ENCODE measurements at places on chromosomes 5 and 9.

GRCh38 chr9:135533674-135534073, 12.3 kb upstream of the OBP2A start:
- DNase-seq, result no peak

- no peak for DNase-seq
These were observed 54.4 kb downstream of the SMIM23 start for GRCh38 chr5:171840066-171840465.

DNA sequence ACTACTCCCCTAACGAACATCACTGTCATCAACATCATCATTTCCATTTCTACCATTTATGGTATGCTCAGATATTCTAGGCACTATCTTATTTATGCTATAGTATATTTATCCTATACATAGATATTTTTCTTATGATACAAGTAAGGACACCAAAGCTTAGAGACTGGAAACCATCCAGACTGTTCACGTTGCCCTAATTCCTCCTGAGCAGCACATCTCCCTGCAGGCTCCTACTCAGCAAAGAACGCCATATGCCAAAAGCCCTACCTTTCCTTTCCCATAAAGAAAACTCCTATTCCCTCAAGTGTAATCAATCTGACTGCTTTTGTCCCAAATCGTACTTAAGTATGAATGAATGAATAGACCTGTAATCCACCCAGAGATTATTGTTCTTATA, 247.0 kb downstream of the PRELID2 start:
- no peak for DNase-seq

DNA sequence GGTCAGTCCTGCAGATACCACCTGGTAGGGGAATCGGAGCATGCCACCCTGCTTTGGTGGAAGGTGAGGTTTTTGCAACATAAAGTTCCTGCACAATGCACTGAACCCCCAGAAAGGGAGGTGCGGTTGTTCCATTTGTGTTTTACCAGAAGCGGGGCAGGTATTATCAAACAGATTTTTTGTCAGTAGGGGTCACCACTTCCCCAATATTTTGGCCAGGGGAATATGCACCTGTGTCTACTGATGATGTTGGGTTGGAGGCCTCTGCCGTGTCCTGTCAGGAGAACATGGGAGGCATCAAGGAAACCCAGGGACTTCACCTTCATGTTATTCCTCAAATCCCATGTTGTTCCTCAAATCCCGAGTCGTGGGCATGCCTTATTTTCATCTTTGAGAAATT, 438.7 kb downstream of the NTRK2 start:
- no peak for DNase-seq

GRCh38 chr5:100252944-100253343, 282.2 kb upstream of the FAM174A start:
- DNase-seq, result no peak

DNA sequence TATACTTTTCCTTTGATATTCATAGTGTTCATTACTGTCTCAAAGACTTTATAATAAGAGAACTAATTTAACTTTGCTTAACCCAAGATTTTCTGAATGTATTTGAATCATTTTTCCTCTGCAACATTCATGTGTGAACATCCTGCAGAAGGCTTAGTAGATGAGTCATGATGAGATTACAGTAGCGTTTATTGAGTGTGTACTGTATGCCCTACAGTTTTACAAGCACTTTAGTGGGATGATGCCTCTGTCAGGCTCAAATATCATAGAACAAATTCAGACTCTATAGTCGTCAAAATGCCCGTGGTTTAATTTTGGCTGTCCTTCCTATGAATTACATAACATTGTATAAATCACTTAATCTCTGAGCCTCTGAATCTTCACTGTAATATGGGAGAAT, 41.2 kb downstream of the FYB1 start:
- no peak for DNase-seq

DNA sequence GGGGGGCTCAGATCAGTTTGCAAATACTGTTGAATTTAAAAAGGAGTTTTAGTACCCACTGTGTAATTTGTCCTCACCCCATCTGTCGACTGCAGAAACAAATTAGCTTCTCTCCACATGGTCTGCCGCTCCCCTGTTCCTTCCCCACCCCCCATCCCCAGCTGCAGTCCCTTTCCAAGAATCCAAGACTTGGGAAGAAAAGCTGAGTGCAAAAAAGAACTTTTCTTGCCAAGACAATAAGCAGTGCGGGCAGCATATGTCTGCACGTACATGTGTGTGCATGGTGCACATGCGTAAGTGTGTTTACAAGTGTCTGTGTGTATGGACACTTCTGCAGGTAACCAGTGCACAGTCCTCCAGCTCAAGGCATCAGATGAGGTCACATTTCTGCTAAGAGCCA, 125.7 kb upstream of the SMIM23 start:
- DNase-seq, result no peak

DNA sequence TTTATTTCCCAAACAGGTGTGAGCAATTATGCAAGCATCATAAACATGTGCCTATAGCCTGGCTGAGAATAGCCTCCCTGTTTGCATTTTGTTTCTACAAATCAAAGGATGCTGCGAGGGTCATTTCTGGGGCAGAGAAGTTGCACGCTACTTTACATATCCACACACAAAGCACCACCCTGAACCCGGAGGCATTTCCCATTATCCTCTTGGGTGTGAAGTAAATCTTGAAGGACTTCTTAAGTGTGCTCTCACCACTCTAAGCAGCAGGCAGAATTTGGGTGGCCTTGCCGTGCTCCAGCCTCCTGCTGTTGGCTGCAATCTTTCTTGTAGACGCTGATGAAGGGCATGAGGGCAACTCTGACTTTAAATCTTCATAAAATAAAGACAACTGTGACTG, 124.0 kb upstream of the TLE4 start:
- no peak for DNase-seq

GRCh38 chr9:19495186-19496028, 86.6 kb downstream of the ACER2 start:
- DNase-seq, result no peak

- no peak for DNase-seq
These were observed 300.7 kb upstream of the CLINT1 start for GRCh38 chr5:158159621-158160020.

GRCh38 chr5:57435701-57436134, 46.9 kb downstream of the ACTBL2 start:
- no peak for DNase-seq

- DNase-seq, result peak; percentile 61
These were observed 23.4 kb upstream of the RFX3 start for GRCh38 chr9:3549225-3549624.

- no peak for DNase-seq
These were observed 12.1 kb downstream of the MELK start for GRCh38 chr9:36584620-36585460.

- no peak for DNase-seq
These were observed 305.1 kb upstream of the RIOK2 start for GRCh38 chr5:97488126-97488668.

GRCh38 chr5:142836048-142836447, 65.9 kb downstream of the ARHGAP26 start:
- DNase-seq, result no peak

DNA sequence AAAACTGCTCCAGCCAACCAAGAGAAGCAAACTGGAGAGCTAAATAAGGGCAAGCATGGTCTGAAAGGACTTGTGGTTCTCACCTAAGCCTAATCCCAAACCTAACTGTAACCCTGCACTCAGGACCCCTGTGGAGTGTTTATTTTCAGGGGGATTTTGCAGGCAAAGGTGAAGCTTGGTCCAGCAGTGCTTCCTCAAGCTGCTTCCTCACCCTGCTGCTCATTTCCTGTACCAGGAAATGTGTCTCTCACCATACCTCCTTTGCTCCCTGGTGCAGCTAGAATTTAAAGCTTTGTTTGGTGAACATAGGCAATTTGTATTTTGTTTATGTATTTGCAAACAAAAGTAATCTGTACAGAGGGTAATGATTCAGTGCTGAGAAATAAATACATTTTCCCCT, 50.2 kb downstream of the CARTPT start:
- DNase-seq, result no peak

GRCh38 chr5:78677777-78678668, 29.5 kb upstream of the LHFPL2 start:
- no peak for DNase-seq

GRCh38 chr9:21434202-21435014, 5.8 kb upstream of the IFNA1 start:
- DNase-seq, result peak; percentile 23

- no peak for DNase-seq
These were observed 99.6 kb downstream of the DOCK2 start for GRCh38 chr5:169736653-169737052.

DNA sequence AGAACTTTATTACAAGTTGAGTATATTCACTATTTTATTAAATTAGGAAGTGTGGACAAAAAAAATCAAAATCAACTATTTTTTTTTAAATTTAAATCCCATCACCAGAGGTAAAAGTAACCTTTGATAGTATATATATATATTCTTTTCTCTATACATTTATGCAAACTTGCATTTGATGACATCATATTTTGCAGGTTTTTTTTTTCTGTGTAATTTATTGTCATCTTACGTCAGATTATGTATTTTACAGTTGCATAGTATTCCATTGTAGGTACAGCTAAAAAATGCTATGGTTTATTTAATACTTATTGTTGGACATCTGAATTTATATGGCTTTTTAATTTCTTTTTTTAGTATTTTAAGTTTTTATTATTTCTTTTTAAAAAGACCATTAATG, 25.5 kb downstream of the APC start:
- DNase-seq, result no peak

- DNase-seq, result no peak
These were observed 81.9 kb downstream of the RAPGEF1 start for GRCh38 chr9:131657940-131658339.

DNA sequence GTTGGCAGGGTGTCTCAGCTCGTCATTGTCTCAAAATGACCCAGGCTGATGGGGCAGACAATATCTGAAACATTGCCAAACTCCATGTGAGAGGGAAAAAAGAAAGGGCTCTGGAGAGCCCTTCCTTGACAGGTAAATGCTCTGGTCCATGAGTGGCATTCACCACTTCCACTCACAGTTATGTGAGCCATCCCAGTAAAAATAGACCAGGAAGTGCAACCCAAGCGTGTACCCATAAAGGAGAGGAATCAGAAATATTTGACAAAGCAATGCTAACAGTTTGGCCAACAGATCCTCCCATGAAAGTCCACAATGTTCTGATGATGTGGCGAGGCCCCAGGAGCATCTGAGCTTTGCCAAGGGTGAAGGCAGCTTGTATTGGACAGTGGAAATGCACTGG, 49.4 kb downstream of the ASTN2 start:
- DNase-seq, result no peak

GRCh38 chr9:88922091-88922490, 69.2 kb upstream of the S1PR3 start:
- DNase-seq, result no peak

DNA sequence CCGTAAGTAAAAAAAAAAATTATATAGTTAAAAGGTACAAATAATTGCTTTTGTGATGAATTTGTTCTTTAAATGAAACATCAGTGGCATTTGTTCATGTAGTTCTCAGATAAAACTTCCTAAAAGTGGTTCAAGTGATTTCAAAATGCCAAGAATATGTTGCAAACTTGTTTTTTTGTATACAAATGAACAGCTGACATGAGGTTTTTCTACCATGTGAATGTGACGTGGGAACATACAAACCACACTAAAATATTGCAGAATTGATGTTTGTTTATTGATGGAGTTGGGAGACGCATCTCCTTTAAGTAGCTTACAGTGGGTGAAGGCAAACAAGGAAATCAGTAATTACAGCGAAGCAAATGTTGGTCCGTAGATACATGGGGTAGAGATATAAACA, 16.9 kb downstream of the BASP1 start:
- DNase-seq, result no peak

GRCh38 chr5:142006363-142007236, 6.2 kb downstream of the GNPDA1 start:
- DNase-seq, result no peak

DNA sequence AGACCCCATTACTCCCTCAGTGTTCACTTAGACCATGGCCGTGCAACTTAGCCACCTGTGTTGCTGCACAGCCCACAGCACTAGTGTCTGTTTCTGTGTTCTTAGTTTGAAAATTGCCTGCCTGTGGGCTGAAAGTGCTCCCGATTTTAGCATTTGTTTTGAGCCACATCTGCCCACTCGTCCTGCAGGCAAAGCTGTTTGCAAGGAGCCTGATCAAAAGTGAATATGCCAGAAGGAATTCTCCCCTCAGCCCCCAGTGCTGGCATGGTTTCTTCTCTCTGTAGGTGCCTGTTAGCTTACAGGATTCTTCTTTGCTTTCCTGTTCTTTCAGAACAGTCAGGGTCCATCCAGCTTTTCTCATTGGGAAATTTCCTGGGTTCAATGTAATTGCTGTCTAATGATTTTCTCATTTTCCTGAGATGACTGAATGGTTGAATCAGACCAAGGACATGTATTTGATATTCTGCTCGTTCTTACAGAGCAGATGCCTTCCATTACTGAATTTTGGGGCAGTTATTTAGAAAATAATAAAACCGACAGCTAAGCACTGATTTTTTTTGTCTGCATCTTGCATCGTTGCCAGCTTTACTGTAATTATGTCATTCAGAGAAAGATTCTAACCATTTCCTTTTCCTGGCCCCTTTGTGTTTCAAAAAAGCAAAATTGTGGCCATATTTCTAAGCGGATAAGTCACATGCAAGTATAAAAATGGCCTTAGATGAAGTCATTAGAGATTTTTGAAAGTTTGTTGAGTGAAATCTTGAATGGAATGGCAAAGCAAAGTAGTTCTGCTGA, 111.1 kb upstream of the CKMT2 start:
- no peak for DNase-seq

DNA sequence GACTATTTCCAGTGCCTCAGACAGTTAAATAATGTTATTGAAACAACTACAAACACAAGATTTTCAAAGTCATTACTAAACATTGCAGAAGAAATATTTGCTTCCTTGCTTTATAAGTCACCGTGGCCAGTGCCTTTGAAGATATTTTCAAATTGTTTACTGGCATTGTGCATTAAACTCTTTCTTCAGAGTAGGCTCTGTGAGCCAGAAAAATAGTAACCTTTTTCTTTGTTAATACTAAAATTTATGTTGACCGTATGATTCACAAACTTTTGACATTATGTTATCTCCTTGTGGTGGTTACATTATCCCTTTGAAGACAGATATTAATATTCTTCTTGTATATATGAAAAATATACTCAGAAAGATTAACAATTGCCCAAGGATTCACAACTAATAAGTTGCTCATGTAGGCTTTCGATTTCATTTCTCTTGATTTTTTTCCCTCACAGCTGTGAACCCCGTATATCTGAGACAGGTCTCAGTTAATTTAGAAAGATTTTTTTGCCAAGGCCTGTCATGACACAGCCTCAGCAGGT, 140.1 kb downstream of the NR3C1 start:
- no peak for DNase-seq

GRCh38 chr5:73617510-73618279, 8.3 kb upstream of the ARHGEF28 start:
- DNase-seq, result no peak

- no peak for DNase-seq
These were observed 24.7 kb upstream of the CNOT6 start for GRCh38 chr5:180469586-180469865.

Measured in NCI-H526 (cell line).